ENCODE measurements at places on chromosomes 5 and 9.

DNA sequence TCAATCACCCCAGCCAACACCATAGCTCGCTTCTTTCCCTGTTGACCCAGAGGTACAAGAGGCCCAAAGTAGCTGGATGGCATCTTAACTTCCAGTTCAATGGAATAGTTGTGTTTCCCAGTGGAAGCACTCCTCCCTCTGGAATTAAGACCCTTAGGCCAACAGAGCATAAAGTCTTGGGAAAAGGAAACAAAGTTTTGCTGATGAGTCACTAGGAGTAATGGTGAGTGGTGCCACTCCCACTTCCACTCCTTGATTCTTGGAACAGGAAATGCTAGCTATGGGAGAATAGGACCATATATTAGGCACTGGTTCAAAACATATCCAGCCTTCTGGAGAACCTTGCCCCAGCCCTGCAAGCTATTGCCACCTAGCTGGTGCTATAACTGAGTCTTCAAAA lies 44.7 kb upstream of the LMX1B start:
- no peak for DNase-seq

GRCh38 chr5:178561746-178562264 lies 28.4 kb downstream of the COL23A1 start:
- no peak for DNase-seq

- DNase-seq, result peak; percentile 34
Observed at GRCh38 chr9:4640027-4640426, 22.1 kb upstream of the PLPP6 start.

DNA sequence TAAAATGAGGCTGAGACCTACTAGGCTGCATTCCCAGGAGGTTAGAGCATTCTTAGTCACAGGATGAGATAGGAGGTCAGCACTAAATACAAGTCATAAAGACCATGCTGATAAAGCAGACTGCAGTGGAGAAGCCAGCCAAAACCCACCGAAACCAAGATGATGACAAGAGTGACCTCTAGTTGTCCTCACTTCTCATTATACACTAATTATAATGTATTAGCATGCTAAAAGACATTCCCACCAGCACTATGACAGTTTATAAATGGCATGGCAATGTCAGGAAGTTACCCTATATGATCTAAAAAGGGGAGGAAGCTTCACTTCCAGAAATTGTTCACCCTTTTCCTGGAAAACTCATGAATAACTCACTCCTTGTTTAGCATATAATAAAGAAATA lies 88.6 kb downstream of the PLPPR1 start:
- no peak for DNase-seq

GRCh38 chr9:89370593-89370992 lies 52.3 kb downstream of the SECISBP2 start:
- DNase-seq, result no peak

DNA sequence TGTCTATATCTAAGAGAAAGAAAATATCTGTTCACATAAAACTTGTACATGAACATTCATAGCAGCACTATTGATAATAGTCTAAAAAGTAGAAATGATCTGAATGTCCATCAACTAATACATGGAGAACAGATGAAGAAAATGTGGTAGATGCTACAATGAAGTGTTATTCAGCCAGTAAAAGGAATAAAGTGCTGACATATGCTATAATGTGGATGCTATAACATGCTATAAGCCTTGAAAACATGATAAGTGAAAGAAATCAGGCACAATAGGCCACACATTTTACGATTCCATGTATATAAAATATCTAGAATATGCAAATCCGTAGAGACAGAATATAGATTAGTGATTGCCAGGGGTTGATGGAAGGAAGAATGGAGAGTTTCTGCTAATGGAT lies 146.8 kb downstream of the SEMA5A start:
- DNase-seq, result no peak

- DNase-seq, result no peak
Observed at GRCh38 chr9:12916042-12916441, 141.2 kb downstream of the LURAP1L start.

- DNase-seq, result peak; percentile 62
Observed at GRCh38 chr5:14557791-14558415, 23.7 kb upstream of the OTULINL start.

DNA sequence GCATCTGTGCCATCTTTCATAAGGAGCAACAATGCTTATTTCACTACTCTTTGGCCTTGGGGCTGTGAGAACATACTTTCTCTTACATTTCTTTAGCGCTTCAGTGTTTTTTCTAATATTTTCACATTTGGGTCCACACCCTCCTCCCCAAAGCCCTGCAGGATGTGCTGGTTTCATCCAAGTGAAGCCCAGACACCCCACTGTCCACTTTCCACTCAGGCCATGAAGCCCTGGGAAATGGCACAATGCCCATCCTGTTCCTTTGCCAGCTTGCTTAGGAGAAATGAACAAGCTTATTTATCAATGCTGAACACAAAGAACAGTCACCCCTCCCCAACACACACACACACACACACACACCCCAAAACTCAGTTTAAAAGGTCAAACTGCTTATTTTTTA lies 17.3 kb upstream of the TMOD1 start:
- no peak for DNase-seq

DNA sequence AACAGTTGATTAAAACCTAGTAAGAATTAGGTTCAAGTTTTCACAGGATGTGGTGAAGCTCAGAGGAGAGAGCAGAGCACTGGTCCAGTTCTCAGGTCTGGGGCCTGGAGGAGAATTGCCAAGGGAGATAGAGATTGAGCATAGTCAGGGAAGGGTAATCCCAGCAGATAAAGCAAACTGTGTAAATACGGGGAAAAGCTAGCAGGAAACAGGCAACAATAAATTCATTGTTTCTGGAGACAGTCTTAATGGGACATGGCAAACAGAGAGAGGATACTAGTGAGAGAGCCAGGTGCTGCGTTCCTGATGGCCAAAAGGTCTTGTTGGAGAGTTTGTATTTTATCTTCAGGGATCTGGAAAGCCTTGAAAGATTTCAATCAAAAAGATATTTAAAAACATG lies 333.0 kb downstream of the PDE4D start:
- DNase-seq, result no peak

DNA sequence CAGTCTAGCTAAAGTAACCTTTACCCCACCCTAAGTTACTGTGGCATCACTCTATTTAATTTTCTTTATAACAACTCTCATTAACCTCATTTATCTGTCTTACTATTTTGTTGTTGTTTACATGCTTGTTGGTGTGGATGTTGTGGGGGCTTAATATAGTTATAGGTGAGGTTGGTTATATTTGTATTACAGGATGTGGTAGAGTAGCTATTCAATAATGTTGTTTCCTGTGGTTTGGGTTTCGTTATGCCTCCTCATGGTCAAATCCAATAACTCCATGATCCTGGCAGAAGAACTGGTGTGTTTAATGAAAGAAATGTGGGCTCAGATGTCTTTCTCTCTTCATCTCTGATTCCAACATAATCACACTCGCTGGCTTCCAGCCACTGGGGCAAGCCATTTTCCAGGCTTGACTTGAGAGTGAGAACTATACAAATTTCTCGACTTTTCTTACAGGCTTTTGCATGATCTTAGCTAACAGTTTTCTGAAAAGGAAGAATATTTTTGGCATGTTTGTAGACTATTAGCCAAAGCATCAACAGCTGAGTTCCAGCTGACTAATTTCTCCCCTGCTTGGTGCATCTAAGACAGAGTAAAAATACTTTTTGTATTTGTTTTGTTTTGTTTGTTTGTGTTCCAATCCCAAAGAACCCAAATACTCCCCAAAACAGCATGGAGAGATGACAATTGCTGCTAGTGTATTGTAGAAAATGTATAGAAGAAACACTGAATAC lies 303.7 kb upstream of the PAPPA start:
- DNase-seq, result no peak

- DNase-seq, result no peak
Observed at GRCh38 chr9:6842584-6842947, 84.8 kb downstream of the KDM4C start.

GRCh38 chr5:122392224-122392623 lies 80.2 kb downstream of the SNCAIP start:
- DNase-seq, result no peak

DNA sequence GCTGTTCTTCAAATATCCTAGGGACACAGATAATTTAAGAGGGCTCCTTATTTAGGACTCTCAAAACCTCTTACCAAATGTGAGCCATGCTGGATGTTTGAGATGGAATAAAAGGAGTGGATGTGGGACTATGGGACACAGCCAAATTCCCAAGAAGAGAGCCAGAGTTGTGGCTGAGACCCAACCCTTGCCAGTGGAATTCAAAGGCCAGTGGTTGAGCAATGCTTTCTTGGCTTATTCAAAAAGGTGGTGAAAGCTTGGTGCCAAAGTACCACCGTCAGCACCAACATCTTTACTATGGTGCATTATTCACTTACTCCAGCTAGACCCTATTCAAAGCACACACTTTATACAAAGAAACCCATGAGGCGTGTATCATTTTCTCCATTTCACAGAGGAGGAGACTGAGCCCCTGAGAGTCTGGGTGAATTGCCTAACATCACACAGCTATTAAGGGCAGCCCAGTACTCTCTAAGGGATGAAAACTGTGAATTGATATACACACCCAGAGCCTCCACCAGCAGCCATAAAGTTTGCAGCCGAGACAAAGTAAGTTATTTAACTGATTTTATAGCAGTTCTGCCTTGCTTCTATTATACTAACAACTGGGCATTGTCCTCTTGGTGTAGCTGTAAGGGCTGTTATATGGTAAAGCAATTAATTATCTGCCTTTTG lies 391.7 kb downstream of the ACTL7B start:
- no peak for DNase-seq

DNA sequence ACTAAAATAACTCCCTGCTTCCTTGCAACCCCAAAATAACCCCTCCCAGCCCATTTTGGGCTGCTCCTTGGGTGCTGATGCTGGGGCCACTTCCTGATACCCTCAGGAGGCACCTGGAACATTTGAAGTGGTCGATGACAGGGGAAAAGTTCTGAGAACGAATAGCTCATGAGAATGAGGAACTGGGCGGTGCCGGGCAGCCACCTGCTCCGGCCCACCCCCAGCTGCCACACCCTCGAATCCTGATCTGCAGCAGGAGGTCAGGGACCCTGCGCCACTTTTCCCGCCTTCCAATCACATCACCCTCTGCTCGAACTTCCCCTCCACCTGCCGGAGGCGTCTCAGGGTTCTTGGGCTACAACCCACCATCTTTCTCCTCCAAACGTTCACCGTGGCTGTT lies 19.7 kb downstream of the HRH2 start:
- DNase-seq, result no peak

DNA sequence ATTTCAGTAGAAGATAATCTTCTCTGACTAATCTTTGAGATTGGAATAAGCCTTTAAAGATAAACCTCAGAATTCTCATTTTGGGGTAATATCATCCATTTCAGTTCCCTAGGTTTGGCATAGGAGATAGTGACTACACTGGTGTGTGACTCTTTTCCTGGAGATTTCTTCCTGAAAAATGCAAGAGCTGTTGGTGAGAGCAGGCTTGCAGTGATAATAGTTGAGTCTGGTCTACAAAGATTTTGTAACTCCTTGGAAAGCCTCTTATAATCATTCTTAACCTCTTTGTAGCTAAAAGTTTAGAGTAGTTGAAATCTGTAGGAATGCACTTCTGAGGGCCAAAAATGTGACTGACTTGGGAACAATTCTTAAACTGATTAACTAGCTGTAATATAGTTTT lies 23.4 kb downstream of the RANBP17 start:
- DNase-seq, result no peak

- no peak for DNase-seq
Observed at GRCh38 chr5:127924606-127925005, 159.0 kb upstream of the SLC12A2 start.

GRCh38 chr9:136426787-136427186 lies 12.9 kb downstream of the INPP5E start:
- no peak for DNase-seq

DNA sequence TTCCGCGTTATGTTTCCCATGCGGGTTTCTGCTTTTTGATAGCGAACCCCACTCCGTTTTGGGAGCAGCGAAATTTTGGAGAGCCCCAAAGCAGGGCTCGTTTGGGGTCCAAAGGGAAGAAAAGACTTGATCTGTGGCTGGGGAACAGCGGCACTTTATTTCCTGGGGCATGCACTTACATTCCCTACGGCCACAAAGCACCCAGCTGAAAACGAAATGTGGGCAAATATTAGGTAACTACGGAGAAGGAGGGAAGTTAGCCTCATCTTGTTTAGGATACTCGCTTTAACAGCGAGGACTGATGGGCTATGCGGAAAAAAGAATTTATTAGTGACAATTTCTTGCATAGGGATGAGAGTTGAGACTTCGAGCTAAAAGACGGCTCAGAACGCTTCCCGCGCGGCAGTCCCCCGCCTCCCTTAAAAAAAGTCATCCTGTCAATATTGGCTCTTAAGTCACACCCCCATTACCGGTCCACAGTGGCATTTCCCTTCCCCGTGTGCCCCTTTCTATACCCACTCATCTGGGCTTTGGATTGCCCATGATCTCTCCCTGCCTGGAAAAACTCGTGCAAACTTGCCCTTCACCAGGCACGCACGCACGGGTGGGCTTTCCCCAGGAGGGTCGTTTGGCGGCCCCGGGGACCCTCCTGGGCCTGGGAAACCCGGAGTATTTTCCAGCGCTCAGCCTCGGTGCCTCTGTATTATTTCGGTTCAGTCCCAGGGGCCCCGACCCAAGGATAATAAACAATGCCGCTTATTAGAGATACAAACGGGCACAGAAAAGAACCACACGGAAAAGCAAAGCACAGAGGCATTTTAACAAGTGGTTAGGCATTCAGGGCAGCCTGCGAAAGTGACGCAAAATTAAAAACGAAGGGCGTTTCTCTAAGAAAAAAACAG lies 35.8 kb upstream of the NFIB start:
- DNase-seq, result no peak
